ENCODE measurements at places on chromosomes 7 and 10. TPM values are rescaled to one million over a fixed set of nuclear protein-coding genes. Genes with fewer than 3 reads are reported as not detected.

MUC3A gene
- not detected for total RNA-seq

GDF2 gene
- not detected for total RNA-seq

TMEM184A gene
- 0.03 TPM for total RNA-seq

CPEB3 gene
- total RNA-seq = 2.5 TPM

ZNF775 gene
- 4.5 TPM for total RNA-seq

DNA sequence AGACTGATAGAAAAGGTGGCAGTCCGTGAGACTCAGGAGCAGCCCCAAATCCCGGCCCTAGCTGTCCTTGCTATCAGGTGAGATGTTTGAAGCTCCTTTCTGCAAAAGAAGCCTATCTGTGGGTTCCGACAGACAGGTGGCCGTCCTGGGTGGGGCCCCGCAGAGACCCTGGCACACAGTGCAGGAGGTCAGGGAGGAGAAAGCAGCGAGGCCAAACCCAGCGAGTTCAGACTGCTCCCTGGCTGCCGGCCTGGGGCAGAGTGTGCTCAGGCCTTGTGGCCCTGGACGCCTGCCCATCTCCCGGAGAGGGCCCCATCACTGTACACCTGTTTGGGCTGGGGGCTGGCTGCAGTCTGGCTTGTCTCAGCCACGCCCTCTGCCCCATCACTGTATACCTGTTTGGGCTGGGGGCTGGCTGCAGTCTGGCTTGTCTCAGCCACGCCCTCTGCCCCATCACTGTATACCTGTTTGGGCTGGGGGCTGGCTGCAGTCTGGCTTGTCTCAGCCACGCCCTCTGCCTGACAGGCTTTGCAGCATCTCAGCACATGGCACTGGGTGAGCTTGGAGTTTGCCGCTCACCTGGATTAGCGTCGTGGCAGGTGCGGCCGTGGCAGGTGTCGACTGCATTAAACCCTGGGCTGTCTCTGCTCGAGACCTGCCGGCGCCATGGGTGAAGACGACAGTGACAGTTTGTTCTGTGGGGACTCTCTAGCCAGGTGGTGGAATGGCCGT, 11.8 kb upstream of the PRKAR1B start:
- no peak for DNase-seq

GRCh38 chr10:133292919-133293809, 15.5 kb downstream of the TUBGCP2 start:
- no peak for DNase-seq

- no peak for DNase-seq
These were observed 26.0 kb downstream of the RBM17 start for GRCh38 chr10:6114805-6115341.

DNA sequence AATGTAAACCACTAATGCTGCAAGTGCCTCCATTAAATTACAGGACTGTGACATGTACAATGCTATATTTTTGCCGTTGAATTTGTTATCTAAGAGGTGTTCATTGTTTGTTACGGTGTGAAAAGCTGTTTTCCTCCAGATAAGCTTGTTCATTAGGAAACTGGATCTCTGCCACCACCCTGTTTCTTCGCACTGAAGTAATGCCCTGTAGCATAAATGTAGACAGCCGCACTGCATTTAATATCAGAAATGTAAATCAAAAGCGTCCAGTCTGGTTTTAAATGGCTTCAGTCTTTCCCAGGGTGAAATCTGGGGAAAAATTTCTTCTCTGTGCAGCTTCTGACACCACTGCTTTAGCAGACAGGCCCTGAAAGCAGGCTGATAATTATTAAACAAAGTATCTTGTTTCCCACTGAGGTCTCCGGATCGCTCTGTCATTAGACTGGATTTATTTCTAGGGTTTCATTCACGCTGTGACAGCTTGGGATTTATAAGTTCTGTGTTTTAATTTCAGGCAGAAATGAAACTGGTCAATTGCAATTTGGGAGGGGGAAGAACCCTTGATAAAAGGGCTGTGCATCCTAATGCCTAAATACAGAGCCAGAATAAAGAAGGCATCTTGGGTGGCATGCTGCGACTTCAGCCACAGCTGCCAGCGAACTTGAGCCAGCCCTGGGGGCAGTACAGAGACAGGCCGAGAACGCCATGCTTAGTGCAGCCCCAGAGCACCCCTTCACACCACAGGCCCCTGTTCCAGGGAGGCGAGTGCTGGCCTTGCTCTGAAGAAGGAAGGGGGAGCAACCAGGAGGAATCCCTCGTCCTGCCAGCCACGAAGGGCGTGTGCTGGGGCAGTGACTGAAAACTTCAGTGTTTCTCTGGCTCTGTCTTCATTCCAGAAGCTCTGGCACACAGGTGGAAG, 547.7 kb upstream of the GALNT17 start:
- DNase-seq = no peak

DNA sequence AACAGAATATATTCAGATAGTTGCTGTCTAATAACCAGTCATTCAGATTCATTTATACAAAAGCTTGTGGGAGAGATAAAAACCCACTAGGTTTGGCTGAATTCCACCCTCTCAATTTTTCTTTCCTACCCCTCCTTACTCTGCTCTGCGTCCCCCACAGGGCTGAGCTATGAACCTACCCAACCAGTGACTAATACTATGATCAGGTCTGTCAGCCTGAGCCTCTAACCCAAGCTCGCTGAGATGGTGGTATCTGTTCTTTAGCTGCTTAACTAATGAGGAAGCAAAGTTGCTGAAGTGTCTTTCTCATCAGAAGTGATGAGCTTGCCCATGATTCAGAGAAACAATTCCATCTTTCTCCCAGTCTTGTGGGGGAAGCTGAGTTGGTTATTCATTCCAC, 248.7 kb upstream of the GPR26 start:
- DNase-seq = no peak

Measured in activated T-helper 1 cell treated with anti-CD3 and anti-CD28 coated beads, Interleukin-12 subunit alpha, Interleukin-12 subunit beta, Interleukin-2, Interleukin-4 antibody, amounts not matched to agents 30 ng/mL and 10 ng/mL and 1 ng/mL, durations not matched to agents 14 hours and 24 hours and 36 hours (primary cell).